Osteoblast (primary cell): ENCODE measurements at places on chromosomes 6 and 20. TPM values are rescaled to one million over a fixed set of nuclear protein-coding genes. Genes with fewer than 3 reads are reported as not detected.

Gene KIF25
- total RNA-seq = not detected in 2 replicates

Gene PXMP4
- 5.1 and 6.5 TPM in 2 replicates for total RNA-seq

Gene FAM217B
- 5.8 and 5.9 TPM in 2 replicates for total RNA-seq

Gene LPIN3
- 9.0 and 10.3 TPM in 2 replicates for total RNA-seq

Gene CGA
- total RNA-seq = not detected in 2 replicates

Gene PRR18
- 0.29 TPM in 1 of 2 replicates, not detected in the other for total RNA-seq

Gene C6orf58
- under 0.01 TPM in 1 of 2 replicates, not detected in the other for total RNA-seq
